ENCODE measurements at places on chromosomes 7 and 10.

GRCh38 chr7:135731-136645, 56.4 kb upstream of the FAM20C start:
- DNase-seq, result peak; percentile 31

- peak; percentile 90 for DNase-seq
Observed at GRCh38 chr7:71868797-71869196, 543.3 kb downstream of the CALN1 start.

- DNase-seq, result peak; percentile 77
Observed at GRCh38 chr10:124743191-124744101, 732 bp downstream of the FAM53B start.

- DNase-seq, result no peak
Observed at GRCh38 chr7:70703785-70704184, 428.2 kb upstream of the GALNT17 start.

GRCh38 chr7:128129224-128129864, 98.1 kb upstream of the LRRC4 start:
- DNase-seq, result peak; percentile 47

- DNase-seq, result no peak
Observed at GRCh38 chr7:96720843-96721242, 11.2 kb upstream of the SEM1 start.

- no peak for DNase-seq
Observed at GRCh38 chr10:75403144-75403938, 1.8 kb upstream of the ZNF503 start.

DNA sequence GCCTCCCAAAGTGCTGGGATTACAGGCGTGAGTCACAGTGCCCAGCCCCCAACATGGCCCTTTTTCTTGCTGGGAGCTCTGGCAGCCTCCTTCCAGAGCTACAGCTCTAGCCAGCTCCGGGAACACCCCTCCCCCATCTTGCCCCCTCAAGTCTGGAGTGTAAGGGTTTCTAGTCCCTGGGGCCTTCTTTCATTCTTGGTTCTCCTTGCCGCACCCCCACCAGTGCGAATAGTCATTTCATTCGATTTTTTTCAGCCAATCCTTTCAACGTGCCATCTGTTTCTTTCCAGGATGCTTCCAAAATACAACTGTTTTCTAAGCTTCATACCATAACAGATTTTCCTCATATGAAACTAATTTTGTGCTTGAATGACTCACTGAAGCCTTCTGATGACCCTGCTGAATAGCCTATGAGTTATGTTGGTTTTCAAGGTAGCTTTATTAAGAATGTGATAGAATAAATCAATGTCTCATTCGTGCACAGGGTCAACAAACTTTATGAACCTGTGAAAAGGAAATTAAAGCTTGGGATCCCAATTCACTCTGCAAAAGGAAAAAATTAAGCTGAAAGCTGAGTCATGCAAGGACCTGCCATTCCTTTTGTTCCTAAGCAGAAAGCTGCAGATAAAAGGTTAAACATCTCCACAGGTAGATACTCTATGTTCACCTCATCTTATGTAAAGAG, 38.6 kb downstream of the CDC14C start:
- no peak for DNase-seq

- DNase-seq, result no peak
Observed at GRCh38 chr7:63012633-63013183, 985.9 kb upstream of the ZNF722 start.

DNA sequence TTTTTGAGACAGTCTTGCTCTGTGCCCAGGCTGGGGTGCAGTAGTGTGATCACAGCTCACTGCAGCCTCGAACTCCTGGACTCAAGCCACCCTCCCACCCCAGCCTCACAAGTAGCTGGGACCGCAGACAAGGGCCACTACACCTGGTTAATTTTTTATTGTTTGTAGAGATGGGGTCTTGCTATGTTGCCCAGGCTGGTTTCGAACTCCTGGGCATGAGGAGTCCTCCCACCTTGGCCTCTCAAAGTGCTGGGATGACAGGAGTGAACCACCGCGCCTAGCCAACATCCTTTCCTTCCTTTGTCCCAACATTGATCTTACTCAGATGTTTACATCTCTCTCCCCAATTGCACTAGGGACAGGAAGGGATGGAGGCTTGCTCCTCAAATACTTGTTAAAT, 3.3 kb downstream of the GTF2IRD1 start:
- DNase-seq, result no peak

GRCh38 chr10:22667093-22667480, 47.3 kb downstream of the PIP4K2A start:
- DNase-seq, result no peak

GRCh38 chr7:15916681-15917380, 230.3 kb upstream of the MEOX2 start:
- no peak for DNase-seq

DNA sequence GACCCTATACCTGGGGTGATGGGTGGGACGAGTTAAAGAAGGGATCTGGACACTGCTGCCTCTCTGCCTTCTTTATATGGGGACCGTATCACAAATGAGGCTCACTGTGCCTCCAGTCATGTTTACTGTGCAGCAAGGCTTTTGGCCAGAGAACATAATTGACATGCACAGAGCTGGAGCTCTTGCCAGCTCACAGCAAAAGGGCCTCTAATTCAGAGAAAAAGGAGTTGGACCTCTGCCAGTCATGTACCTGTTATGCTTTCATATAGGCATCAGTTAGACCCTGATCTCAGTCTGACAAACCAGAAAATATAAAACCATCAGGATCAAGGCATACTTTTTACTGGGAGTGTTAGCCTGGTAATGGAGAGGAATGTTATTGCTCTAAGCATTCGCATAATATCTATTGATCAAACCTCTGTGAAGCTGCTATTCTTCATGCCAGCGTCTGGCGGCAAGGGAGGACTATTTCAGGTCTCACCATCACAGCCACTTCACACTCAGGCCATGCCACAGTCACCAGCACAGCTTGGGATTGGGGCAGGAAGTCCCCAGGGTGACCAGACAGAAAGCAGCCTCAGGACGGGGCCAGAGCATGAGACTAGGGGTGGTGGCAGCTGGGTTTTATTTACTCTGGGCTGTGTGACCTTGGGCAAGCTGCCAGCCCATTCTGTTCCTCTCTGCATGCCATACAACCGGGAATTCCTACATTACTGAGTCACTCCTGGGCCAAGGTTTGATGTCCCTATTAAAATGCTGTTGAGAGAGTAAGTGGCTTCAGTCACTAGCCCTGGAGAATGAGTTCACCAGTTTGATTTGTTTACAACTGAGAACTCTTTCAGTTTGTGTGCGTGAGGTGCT, 90.1 kb downstream of the NPSR1 start:
- DNase-seq, result no peak

DNA sequence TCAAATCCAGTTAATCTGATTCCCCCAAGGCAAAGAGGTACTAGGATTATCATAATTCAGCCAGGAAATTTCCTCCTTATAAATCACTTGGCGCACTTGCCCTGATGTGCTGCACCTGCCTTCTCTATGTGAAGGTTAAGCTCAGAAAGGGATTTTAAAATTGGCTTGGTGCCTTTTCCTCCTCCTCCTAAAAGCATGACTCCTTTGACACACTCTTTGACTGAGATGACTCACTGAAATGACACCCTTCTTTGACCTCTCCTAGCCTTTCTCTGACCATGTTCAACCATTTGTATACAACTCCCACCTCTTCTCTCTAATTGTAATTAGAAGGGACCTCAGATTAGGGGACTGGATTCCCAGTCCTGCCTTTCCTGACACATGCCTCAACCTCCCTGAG, 46.5 kb downstream of the ABLIM1 start:
- DNase-seq, result no peak

DNA sequence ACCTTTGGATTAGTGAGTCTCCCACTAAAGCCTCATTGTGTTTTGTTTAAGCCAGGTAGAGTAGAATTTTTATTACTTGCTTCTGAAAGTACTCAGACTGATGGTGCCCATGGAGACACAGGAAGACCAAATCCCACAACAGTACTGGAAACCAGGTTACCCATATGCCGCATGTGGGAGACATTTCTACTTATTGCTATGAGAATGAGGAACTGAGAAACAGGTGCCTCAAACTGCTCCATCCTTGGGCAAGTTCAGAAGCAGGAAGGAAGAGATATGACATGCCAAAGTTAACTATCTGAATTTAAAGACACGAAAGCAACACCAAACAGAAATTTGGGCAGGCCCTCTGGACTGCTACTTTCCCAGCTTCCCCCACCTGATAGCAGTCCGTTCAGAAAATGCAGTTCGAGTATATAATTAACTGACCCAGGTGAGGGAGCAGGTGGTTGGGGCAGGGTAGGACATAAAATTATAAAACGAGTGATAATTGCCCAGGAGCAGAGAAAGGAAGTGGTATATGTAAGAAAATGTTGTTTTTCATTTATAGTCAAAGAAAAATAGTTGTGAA, 382.3 kb upstream of the MTPN start:
- DNase-seq, result no peak

DNA sequence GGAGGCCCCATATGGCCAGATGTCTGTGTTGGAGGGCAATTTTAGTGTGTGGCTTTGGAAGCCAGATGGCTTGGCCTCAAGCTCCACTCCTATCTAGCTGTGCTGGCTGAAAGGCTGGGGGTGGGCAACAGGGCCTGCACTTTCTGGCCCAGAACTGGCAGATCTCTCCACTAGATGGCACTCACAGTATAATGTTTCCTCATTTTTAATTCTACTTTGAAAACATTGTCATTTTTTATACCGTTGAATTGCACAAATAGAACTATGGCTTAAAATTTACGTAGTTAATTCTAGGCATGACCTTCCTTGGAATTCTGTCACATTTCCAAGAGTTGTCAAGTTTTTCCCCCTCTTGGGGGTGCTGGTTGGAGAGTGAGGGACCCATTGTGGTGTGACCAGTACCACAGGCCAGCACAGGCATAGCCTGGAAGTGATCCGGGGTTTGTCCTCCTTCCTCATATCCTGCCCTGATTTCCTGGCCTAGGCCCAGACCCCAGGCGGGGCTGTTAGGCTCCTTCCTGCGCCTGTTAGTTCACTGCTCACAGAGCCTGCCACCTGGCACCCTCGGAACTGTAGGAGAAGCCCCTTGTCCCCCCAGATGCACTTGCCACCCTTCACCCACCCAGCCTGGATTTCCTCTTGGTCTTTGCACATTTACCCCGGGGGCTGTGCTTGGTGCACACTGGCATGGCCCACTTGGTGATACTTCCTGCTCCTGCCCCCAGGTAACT, 52.8 kb downstream of the ARHGAP22 start:
- DNase-seq, result peak; percentile 71

DNA sequence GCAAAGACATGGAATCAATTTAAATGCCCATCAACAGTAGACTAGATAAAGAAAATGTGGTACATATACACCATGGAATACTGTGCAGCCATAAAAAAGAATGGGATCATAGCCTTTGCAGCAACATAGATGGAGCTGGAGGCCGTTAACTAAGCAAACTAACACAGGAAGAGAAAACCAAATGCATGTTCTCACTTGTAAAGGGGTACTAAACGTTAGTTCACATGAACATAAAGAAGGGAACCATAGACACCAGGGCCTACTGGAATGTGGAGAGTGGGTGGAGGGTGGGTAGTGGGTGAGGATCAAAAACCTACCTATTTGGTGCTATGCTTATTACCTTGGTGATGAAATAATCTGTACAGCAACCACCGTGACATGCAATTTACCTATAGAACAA, 78.4 kb upstream of the GSDME start:
- DNase-seq, result no peak

GRCh38 chr10:23975431-23975830, 233.5 kb upstream of the KIAA1217 start:
- no peak for DNase-seq

DNA sequence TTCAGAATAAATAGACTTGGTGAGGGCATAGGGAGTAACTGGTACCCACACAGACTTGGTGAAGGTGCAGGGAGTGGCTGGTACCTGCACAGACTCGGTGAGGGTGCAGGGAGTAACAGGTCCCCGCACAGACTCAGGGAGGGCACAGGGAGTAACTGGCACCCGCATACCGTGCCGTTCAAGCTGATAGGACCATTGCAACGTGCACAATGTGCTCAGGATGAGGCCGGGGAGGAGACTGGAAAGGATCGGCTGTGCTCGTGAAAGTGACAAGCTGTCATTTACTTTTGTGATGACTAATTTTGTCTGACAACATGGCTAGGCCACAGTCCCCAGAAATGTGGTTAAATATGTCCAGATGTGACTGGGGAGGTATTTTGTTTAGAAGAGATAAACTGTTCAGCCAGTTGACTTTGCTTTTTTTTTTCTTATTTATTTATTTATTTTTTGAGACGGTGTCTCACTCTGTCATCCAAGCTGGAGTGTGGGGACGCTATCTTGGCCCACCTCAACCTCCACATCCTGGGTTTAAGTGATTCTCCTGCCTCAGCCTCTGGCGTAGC, 76.2 kb upstream of the NMT2 start:
- no peak for DNase-seq

DNA sequence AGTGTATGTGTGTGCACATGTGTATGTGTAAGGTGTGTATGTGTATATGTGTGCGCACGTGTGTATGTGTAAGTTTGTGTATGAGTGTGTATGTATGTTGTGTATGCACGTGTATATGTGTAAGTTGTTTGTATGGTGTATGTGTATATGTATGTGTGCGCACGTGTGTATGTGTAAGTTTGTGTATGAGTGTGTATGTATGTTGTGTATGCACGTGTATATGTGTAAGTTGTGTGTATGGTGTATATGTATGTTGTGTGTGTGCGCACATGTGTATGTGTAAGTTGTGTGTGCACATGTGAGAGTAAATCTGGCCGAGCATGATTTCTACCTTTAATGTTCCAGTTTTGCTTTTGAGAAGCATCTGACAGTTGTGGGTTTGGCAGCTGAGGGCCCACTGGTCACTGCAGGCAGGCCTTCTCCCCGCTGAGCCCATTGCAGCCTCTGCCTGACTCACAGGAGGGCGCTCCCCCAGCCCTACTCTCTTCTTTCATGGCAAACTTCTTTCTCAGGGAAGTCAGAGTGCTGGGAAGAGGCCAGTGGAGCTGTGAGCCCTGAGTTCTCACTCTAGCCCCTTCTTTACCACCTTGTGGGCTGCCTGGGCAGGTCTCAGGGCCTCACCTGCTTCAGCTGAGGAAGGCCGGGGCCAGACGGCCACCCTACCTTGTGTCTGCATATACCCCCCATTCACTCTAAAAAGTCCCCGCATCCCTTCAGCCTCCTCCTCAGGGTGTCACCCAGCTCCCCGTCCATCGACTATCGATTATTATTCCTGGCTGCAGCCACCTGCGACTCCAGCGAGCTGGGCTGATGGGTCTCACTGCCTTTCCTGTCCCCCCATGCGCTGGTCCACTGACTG, 11.2 kb downstream of the WDR86 start:
- no peak for DNase-seq

GRCh38 chr7:5491251-5492019, 67.8 kb upstream of the TNRC18 start:
- DNase-seq, result no peak

DNA sequence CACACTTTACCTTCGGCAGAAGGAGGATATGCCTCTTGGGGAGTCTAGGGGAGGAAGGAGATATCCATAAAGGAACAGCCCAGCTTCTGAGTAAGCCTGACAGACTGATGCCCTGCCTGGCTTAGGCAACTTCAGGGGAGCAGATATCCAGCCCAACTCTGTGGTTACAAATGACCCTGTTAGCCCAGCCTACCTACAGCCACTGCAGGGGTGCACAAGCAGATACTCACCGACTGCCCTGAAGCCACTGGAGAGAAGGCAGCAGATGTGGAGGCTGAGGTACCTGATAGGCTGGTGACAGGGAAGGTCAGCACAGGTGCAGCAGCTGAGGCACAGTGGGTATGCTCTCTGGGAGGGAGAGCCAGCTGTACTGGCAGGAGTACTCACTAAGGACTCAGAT, 770.2 kb downstream of the GRID1 start:
- DNase-seq, result no peak

- DNase-seq, result no peak
Observed at GRCh38 chr7:110568932-110569331, 522.0 kb upstream of the LRRN3 start.

- no peak for DNase-seq
Observed at GRCh38 chr7:155428171-155428834, 29.6 kb upstream of the EN2 start.

- no peak for DNase-seq
Observed at GRCh38 chr10:97778452-97779302, 6.9 kb upstream of the SFRP5 start.
